Uterus (tissue), 4 donors: ENCODE measurements at places on chromosomes 4 and X.

DNA sequence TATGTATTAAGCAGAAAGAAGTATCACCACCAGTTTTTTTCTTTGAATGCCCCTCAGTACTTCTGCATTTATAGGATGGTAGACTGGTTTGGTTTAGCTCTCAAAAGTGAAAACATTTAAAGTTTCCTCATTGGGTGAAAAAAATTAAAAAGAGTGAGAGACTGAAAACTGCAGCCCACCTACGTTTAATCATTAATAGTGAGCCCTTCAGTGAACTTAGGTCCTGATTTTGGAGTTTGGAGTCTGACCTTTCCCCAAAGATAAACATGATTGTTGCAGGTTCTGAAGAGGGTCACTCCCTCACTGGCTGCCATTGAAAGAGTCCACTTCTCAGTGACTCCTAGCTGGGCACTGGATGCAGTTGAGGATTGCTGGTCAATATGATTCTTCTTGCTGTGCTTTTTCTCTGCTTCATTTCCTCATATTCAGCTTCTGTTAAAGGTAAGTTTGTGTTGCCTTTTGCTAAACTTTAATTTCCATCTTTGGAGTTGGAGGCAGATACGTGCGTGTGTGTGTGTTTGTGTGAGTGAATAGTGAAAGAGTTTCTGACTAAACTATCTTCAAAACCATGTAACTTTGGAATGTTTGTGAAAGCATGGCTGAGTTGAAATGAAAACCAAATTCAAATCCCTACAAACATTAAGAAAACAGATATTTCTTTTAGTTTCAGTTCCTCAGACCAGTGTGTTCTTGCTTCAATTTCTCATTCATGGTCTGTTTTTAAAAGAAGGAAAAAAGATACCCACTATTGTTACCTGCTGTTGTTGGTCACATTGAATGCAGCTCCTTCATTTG lies at the start of gene MTTP:
Gene MTTP (plus strand): TSS at position 295 of the 795 bp plus-strand sequence. CDS start 86 bp downstream, at position 381.
- no peak for DNase-seq

DNA sequence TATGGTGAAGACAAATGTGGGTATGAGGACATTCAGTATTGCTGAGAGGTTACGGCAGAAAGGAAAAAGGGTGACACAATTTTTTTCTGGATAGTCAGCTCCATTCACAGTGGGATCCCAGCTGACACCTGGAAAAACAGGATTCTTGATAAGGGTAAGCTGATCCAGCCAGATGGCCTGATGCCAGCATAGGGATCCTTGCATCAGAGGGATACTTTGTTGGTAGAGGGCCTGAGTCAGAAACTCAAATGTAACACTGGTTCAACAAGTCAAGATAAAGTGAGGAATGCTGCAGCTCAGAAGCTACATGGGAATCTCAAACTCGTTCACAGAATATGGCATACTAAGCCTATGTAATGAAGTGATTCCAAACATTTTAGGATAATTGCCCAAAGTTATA lies 726.7 kb downstream of the C4orf33 start:
- no peak for DNase-seq

- no peak for DNase-seq
Observed at GRCh38 chrX:81377329-81377728, 175.4 kb downstream of the SH3BGRL start.

DNA sequence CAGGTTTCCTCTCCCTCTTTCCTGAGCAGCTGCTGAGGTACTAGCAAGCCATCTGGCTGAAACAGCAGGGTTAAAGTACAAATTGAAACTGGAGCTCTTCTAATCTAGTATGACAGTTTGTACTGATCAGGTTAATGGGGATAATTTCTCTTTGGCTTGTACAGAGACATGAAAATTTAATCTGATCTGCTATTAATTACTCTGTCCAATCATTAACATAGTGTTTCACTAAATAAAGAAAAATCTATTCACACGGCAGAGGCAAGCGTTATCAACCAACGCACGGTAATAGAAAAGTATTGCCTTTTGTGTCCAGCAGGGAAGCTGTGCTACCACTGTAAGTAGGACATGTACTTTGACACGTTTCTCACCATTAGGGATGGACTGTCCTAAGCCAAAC lies 71.1 kb downstream of the IGSF1 start:
- no peak for DNase-seq

DNA sequence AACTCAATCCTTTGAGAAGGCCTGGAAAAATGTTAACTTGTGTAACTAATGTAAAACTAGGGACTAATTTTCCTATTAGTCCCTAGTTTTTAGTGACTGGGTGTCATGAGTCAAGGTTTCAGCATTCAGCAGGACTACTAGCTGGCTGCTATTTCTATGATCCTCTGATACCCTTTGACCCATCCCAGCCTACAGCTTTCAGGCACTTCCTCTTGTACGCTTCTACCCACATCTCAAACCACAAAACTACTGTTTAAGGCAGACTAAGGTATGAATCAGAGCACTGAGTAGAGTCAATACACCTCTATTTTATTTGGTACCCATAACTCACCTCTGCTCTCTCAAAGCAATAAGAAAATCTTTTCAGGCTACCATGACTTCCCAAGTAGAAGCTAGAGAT lies 809.6 kb downstream of the PDHA2 start:
- DNase-seq = no peak

DNA sequence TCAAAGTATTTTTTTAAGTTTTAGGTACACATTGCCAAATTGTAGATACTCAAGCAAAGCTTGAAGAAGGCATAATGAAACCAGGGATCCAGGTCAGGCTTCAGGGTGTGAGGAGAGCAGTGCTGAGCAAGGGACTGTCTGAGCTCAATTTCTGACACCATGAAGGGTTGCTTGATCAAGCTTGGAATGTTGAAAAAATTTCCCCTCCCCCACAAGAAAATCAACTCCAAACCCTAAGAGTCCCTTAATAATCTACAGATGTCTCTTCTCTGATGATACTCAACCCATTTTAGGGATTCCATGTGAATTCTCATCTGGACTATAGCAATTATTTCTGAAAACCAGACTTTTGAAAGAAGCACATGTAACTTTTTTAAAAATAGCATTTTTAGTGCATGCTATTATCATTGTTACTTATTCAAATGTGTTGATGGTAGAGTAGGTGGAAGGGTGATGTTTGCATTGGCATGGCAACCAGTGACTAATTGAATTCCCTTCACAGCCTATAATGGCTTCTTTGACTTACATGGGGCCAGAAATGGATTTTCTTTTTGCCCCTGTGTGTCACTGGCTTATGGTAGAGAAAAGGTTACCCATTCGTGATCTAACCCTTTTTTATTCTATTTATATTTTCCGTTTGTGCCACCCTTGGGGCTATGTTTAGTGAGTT lies 252.0 kb downstream of the FBXW7 start:
- no peak for DNase-seq

DNA sequence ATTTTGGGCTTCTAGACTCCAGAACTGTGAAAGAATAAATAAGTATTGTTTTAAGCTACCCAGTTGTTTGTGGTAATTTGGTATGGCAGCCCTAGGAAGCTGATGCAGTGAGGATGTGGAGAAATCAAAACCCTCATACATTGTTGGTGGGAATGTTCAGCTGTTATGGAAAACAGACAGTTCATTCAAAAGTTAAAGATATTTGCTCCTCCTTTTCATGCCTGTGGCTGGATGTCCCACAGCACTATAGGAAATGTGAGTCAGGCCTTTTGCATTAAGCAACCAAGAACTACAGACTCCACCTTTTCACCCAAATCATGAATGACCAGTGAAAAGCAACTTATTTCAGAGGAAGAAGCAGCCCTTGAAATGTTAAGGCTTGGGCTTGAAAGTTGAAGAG lies 6.7 kb downstream of the BBS12 start:
- DNase-seq = no peak

DNA sequence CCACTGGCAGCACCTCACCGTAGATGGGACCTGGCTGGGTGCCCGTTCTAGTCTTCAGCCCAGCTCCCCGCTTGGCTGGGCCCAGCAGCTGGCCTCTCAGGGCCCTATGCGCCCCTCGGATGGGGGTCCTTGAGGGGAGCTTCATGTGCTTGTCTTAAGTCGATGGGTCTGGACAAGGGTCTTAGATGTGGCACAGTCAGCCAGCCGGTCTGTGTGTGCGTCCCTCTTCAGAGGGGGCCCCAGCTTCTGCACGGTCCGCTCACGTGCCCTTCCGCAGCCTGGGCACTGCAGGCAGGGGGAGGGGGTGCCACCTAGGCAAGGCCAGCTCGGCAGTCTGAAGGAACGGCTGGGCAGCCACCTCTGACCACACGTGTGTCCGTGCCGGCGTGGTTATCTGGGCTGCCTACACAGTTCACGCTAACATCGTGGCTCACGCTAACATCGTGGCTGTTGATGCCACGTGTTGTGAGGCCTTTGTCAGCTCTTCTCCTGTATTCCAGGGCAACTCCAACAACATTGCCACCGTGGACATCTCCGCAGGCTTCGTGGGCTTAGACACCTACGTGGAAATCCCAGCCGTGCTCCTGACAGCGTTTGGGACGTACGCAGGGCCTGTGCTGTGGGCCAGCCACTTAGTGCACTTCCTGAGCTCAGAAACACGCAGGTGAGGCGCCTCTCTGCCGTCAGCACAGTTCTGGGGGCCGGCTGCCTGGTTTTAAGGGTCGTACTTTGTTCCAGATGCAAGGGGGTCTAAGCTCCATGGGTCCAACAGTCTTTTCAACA lies 34.5 kb downstream of the PIGG start:
- DNase-seq = no peak

- no peak for DNase-seq
Observed at GRCh38 chr4:11440481-11441193, 11.9 kb upstream of the HS3ST1 start.

- no peak for DNase-seq
Observed at GRCh38 chr4:6264225-6264540, 5.5 kb upstream of the WFS1 start.

- DNase-seq = no peak
Observed at GRCh38 chr4:174882317-174882992, 35.7 kb upstream of the ADAM29 start.

- DNase-seq = no peak
Observed at GRCh38 chrX:41695426-41695825, 6.7 kb downstream of the GPR34 start.

GRCh38 chr4:4289597-4289940 lies 385 bp downstream of the LYAR start:
- DNase-seq = no peak

DNA sequence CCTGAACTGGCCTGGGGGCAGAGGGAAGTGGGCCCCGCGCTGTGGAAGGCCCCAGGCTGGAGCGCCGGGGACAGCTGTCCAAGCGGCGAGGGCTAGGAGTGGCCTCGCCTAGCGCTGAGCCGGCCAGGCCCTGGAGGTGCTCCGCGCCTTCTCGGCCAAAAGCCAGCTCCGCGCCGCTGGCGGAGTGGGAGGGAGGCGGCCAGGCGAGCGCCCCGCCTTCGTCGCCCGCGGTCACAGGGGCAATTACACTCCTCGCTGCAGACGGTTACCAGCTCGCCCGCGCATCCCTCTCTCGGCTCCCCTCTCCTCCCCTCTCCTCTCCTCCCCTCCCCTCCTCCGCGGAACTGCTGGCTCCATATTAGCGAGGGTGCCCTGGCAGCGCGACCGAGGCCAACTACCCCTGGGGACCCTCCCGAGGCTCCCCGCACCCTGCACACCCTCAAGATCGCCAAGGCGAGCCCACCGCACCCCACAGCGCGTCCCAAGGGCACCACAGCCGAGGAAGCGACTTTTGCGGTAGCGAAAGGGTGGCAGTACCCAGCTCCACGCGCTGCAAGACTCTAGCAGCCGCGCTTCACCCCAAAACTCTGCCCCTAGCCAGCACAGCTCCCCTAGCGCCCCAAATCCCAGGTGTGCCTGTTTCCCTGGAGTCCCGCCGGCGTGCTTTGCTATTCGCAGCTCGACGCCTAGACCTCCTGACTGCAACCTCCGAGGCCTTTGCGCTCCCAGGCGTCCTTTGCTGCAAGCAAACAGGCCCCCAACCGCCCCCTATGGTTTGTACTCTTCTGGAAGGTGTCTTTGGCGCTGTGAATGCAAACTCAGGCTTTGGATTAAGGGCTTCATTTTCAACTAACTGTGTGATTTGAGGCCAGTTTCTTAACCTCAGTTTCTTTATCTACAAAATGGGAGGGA lies 91.4 kb downstream of the BCOR start:
- DNase-seq = peak; percentile 64

- DNase-seq = no peak
Observed at GRCh38 chr4:130233377-130234047, 1137.6 kb downstream of the C4orf33 start.

DNA sequence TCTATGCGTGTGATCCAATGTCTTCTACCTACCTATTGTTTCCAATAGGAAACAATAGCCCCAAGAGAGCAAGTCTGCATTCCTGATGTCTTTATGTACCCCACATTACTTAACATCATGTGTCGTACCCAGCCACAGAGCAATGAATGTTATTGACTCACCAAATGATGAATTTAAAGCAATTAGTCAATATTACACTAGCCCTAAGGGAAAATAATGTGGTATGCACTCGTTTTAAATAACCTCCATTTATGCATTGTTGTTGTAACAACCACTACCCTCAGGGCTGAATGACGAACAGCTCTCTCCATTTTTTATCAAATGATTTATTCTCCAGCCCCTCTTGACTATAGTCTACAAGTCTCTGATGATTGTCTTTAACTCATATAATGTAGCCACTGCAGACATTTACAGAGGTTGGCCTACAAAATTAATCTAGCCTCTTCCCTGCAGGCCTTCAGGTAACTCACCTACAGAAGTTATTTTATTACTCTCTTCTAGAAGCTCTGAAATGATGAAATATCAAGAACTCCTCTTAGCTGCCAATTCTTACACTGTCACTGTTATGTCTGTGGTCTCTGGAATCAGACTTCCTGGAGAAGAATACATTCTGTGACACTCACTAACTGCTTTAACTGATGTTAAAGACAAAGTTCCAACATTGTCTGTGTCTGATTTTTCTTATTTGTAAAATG lies 601.7 kb upstream of the GRIA3 start:
- DNase-seq = no peak

DNA sequence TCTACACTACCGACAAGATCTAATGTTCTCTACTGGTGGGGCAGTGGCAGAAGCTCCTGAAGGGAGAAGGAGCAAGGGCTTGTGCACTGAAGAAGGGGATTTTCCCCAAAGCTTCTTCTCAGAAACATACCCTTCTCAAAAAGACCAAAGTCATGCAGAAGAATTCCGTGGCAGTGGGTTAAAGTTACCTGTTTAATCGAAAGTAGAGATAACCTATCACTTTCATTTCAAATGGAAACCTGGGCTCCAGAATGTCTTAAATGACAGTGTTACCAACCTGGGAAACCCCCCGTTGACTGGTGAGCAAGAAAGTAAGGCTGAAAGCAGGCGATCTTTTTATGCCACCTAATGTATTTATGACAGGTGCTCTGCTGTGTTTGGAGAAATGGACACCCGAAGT lies 92.5 kb upstream of the TEX13D start:
- no peak for DNase-seq

GRCh38 chrX:94511564-94511963 lies 837.6 kb downstream of the FAM133A start:
- no peak for DNase-seq
